Thoracic aorta (tissue), 2 donors: ENCODE measurements at places on chromosomes 7 and 10.

DNA sequence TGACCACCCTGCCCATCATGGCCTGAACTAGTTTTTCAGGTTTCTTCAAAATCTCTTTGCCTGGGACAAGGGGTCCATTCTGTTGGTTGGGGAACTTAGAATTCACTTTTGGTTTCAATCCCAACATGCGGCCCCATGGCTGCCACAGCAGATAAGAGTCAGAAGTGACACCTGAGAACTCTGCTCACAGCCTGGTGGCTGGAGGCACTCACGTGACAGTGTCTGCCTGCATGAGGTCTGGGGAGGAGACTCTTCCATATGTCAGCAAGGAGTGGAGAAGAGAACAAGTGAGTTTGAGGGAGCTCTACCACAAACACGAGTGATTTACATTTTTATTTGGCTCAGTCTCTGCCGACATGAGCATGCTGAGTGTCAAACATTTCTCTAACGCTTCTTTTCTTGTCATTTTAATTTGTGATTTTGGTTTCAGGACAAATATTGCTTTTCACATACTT lies 370.4 kb downstream of the TNS3 start:
- no peak for DNase-seq

- DNase-seq, result no peak
Observed at GRCh38 chr10:118746246-118746645, 8.5 kb downstream of the CACUL1 start.

DNA sequence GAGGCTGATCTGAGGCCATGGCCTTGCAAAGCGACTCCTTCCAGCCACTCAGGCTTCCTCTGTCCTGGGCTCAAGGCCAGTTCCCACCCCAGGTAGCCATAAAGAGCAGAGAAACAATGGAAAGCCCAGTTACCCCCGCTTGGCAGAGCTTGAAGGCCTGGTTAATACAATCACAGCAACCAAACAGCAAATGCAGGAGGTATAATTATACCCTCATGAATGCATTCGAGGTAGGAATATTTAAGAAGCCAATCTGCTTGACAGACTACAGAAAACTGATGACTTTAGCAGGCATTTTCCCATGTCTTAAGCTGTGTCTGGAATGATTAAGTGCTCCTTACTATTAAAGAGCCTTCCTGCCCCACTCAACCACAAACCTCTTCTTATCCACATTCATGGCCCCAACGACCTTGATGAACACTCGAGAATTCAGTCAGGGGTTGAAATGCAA lies 114.1 kb upstream of the MACROH2A2 start:
- no peak for DNase-seq

DNA sequence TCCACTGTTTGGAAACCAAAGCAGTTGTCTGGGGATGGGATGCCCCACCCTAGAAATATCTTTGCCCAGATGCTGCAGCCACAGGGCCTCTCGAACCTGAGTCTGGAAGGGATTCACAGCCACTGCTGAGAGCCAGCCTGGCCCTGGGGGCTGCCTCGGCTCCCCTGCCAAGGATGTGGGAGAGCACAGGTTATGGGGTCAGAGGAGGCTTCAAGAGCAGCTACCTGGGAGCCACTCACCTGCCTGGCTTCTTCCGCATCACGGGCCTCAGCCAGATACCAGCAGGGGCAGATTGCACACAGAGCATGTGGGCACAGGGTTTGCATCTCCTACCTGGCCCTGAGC lies 5.4 kb upstream of the PWWP2B start:
- no peak for DNase-seq

DNA sequence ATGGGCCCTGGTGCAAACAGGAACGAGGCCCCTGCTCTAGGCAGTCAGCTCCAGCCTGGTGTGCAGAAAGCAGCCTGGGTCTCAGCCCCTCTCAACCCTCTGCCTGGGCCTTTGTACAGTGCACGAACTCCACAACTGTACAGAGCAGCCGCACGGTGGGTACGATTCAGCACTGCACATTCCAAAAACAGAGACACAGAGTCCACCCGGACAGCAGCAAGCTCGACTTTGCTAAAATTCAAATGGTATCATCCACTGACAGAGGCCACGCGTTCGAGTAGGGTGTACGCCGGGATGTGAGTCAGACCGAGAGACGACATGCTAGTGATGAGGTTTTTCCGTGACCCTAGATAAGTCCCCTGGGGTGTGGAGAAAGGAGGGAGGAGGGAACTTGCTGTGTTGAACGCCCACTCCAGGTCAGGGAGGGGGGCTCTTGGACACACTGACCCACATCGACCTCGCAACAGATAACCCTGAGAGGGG lies 65.6 kb upstream of the PDGFA start:
- no peak for DNase-seq

DNA sequence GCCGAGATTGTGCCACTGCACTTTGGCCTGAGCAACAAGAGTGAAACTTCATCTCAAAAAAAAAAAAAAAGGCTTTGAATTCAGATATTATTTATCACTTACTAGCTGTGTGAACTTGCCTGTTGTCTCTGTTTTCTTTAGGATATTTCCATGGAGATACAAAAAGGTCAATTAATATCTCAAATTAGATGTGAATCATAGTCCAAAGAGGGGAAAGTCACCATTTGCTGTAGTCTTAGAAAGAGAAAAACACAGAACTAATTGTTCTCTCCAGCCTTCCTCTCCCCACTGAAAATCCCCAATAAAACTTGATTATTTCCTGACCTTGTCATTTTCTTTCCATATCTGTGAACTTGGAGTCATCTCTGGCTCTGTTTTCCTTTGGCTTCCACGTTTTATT lies 21.2 kb downstream of the HEPACAM2 start:
- DNase-seq, result no peak

DNA sequence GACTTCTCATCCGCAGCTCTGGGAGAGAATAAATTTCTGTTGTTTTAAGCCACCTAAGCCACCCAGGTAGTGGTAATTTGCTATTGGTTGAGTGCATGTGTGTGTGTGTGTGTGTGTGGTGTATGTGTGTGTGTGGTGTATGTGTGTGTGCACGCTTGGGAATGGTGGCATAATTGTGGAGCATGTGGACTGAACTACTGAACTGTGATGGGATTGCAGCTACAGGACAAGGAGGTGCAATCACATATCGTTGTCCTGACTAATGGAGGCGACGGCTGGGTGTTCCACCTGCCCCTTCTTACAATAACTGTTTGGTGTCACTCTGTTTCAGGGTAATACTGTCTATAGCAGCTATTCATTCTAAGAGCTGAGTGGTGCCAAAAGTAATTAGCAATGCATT lies 448.7 kb upstream of the PFKP start:
- no peak for DNase-seq

DNA sequence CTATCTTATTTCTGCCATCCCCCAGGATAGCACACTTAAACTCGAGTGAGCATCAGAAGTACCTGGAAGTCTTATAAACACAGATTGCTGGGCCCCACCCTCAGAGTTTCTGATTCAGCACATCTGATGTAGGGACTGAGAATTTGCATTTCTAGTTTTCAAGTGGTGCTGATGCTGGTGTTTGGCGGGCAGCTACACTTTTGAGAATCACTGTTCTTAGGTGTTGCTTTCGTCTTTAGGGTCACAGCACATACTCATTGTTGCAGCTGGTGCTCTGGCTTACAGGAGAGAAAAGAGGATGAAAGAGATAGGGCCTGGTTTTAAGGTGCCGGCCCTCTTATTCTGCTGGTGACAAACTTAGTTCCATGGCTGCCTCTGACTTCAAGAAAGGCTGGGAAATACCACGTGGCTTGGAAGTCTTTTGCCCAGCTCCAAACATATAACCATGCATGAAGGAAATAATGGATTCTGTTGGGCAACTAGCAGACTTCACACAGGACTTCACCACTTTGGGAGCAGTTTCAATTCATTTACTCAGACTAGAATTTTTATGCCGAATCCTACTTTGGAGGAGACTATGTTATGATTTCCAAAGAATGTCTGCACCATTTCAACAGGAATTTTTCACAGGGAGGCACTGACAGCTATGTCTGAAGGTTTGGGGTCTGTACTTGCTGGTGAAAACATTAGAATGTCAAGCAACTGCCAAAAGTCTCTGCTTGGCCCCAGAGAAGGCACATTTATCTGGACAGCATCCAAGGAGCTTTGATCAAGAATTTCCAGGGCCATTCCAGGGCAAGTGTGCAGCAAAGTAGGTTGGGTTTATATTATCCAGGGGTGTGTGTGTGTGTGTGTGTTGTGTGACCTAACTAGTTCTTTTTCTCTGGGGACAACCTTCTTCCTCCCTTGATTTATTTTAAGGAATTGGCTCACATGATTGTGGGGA lies 6.9 kb upstream of the MINDY4 start:
- no peak for DNase-seq

DNA sequence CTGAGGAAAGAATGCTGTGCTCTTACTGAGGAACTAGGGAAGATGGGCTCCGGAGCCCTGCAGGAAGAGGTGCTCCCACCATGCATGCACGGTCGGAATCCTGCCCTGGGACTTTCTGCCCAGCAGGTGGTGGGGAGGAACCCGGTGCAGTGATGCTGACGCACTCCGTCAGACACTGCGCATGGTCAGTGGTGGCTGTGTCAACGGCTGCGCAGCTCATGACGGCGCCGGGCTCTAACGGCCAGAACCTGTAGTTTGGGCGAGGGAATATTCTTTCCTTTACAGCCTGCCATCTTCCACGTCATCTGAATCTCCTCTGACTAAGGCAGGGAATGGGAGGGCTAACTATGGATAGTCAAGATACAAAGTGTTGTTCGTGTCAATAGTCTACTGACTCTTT lies 189.2 kb upstream of the MGMT start:
- no peak for DNase-seq

GRCh38 chr10:69748621-69749020 lies 53.1 kb upstream of the COL13A1 start:
- DNase-seq, result no peak
